ENCODE measurements at places on chromosomes 13 and 19. TPM values are rescaled to one million over a fixed set of nuclear protein-coding genes. Genes with fewer than 3 reads are reported as not detected.

DNA sequence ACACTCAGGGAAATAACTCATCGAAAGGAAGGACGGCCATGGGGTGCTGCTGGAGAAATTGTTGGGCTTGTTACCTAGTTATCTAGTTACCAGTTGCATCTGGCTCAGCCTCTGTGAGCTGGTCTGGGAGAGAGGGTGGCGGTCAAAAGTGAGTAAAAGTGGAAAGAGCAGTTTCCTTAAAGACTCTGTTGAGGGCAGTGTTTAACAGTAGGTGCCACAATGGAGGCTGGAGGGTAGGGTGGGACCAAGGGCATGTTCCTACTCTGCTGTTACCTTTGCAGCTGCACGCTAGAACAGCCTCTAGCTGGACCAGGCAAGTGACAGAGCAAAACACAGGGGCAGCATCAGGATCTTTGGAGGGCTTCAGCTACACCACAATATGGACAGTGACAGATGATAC lies 228.8 kb upstream of the STARD13 start:
- DNase-seq = no peak

DNA sequence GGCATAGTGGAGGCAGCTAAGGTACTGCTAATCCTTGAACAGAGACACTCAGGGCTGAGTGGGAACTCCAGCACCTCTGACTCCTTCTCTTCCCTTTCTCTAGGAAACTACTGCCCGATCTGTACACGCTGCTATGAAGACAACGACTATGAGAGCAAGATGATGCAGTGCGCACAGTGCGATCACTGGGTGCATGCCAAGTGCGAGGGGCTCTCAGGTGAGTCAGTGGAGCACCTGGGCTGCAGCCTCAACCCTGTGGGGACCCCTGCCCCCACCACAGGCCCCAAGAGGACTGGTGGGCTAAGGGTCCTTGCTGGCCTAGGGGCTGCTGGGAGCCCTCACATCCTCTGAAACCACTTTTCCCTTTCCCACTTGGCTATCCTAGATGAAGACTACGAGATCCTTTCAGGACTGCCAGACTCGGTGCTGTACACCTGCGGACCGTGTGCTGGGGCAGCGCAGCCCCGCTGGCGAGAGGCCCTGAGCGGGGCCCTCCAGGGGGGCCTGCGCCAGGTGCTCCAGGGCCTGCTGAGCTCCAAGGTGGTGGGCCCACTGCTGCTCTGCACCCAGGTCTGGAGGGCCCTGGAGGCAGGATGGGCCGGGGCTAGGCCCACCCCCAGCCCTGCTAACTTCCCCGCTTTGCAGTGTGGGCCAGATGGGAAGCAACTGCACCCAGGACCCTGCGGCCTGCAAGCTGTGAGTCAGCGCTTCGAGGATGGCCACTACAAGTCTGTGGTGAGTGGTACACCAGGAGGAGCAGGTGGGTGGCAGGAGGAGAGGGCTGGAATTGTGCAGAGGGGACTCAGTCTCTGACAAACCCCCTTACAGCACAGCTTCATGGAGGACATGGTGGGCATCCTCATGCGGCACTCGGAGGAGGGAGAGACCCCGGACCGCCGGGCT lies 9.5 kb downstream of the KMT2B start:
- DNase-seq = no peak

DNA sequence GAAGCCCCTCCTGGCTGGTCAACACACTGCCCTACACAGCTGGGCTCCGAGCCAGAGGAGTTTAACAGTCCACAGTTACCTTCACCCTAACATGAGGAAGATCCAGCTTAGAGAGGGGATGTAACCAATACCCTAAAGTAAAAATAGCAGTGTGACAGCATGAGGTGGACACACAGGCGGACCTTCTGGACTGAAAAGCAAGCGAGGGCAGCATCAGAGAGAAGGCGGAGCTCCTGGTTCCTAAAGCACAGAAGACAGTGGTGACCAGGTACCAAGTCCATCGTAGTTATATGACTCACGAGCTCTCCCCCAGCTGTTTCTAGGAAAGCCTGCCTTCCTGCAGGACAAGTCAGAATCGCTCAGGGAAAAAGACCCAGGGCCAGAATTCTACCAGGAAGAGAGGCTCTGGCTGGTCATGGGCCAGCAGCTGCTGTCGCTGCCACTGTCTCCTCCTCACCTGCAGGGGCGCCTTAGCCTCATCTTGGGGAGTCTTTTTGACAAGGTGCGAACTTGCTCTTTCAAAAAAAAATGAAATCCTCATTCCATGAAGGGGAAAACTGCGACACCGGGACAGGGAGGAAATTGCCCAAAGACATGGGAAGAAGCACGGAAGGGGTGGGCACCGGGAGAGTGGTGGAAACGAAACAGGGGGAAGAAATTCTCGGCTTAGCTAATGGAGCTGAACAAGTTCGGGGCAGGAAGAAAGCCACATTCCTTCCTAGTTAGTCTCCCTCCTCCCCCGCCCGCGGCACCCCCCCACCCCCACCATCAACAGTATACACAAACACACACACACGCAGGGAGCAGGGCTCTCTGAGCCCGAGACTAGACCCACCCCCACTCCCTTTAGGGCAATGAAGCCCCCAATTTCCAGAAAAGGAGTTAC lies 1.7 kb downstream of the ELL start:
- peak; percentile 41 for DNase-seq

- no peak for DNase-seq
These were observed 6.3 kb downstream of the NHLRC3 start for GRCh38 chr13:39044536-39044935.

DNA sequence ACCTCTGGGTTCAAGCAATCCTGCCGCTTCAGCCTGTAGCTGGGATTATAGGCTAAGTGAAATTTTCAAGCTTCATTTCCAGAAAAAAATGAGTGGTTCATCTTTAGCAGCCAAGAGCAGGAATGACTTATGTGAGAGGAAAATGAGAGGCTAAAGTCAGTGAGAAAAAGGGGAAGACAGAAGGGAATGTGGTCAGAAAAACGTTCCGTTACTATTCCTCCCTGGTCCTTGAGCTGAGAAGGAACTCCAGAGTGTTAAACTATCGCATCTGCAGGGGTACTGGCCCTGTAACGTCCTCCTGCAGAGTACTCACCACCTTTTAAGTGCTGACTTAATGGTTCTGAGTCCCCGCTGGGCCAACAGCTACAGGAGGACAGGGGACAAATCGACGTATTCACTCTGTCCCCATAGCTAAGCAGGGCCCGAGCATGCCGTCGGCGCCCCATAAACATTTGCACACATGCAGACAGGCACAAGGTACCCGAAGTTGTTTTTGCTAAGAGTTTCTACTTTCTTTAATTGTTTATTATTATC lies 88.1 kb downstream of the FLT1 start:
- no peak for DNase-seq

KIR2DL1 gene
- not detected for total RNA-seq

- no peak for DNase-seq
These were observed 718.0 kb downstream of the DACH1 start for GRCh38 chr13:71149046-71149445.
